ENCODE measurements at places on chromosomes 1 and 21.

- DNase-seq, result no peak
These were observed 41.6 kb upstream of the GRHL3 start for GRCh38 chr1:24277420-24278169.

- DNase-seq, result no peak
These were observed 16.3 kb downstream of the ARHGEF16 start for GRCh38 chr1:3470650-3471355.

- no peak for DNase-seq
These were observed 5.9 kb downstream of the TMEM201 start for GRCh38 chr1:9594471-9595155.

DNA sequence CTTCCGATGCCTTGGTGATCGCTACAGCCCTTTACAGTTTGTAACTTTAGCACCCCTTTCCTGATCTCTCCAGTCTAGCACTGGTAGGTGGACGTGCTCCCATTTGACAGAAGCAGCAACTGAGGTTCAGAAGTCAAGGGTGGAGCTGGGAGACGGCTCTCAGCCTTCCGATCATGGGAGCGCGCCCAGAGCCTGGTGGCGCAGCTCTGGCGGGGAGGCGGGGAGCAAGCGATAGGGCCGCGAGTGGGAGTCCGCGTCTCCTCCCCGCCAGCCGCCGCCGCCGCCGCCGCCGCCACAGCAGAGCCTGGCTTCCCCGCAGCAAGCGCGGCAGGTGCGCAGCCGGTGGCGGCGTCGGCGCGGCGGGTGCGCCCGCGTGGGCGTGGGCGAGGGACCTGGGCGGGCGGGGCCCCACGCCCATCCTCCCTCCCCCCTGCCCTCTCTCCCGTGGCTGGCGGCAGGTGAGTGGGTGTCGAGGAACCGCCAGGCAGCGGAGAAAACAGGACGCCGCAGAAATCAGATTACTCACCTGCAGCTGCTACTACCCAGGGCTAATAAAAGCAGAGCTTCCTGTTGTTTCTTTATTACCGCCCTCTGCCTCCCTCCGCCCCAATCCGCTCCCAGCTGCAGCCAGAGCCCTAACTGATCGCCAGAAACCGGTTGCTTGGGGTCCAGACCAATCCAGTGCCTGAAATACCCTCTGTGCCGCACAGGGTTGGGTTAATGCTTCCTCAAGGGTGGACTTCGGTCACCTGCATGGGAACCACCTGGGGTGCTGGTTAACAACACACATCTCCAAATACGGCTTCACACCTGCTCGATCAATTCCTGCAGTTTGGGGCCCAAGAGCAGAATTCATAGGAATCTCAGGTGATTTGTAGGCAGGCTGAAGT lies 60.2 kb upstream of the ID3 start:
- DNase-seq, result peak; percentile 83
